ENCODE measurements at places on chromosomes 16 and 17.
A peak's percentile ranks its signal among the peaks of the same experiment; 100 is the strongest.

GRCh38 chr16:66517586-66518263 is 32.2 kb downstream of the TK2 start:
- no peak overlapping the region for H3K4me3 ChIP-seq
- peaks cover 36% of the 10 kb centered on the region for H3K36me3 ChIP-seq
- peaks cover 57% of the 10 kb centered on the region for H3K4me1 ChIP-seq
- H3K27me3 ChIP-seq = no peaks in the 10 kb centered on the region
- DNase-seq = no peak

DNA sequence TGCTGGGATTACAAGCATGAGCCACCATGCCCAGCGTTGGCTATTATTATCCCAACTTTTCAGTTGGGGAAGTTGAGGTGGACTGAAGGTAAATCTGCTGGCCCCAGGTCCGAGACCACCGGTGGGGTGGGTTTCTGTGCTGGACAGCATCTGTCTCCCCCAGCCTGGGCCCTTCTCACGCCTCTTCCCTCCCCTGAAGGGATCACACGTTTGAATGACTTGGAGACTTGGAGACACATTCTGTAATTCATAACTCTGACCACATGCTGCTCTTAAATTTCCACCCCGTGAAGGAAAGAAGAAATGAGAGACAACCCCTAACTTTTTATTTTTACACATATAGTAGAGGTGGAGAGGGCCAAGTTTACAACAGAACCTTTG is 109.8 kb downstream of the MSI2 start:
- H3K27me3 ChIP-seq = no peaks in the 10 kb centered on the region
- no peaks in the 10 kb centered on the region for H3K36me3 ChIP-seq
- no peak overlapping the region for H3K4me3 ChIP-seq
- H3K27ac ChIP-seq = no peak overlapping the region
- H3K4me1 ChIP-seq = peaks cover 13% of the 10 kb centered on the region

DNA sequence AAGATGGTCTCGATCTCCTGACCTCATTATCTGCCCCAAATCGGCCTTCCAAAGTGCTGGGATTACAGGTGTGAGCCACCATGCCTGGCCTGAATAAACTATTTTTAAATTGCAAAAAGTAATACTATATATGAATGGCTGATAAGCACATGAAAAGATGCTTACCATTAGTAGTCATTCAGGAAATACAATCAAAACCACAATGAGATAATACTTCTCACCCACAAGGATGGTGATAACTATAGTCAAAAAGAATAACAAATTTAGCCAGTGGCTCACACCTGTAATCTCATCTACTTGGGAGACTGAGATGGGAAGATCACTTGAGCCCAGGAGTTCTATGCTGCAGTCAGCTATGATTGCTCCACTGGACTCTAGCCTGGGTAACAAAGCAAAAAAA is 2.4 kb upstream of the TACO1 start:
- H3K4me3 ChIP-seq = no peak overlapping the region
- no peaks in the 10 kb centered on the region for H3K27me3 ChIP-seq
- H3K36me3 ChIP-seq = peaks cover 3% of the 10 kb centered on the region
- peaks cover 12% of the 10 kb centered on the region for H3K4me1 ChIP-seq
- no peak overlapping the region for H3K27ac ChIP-seq
- DNase-seq = no peak

DNA sequence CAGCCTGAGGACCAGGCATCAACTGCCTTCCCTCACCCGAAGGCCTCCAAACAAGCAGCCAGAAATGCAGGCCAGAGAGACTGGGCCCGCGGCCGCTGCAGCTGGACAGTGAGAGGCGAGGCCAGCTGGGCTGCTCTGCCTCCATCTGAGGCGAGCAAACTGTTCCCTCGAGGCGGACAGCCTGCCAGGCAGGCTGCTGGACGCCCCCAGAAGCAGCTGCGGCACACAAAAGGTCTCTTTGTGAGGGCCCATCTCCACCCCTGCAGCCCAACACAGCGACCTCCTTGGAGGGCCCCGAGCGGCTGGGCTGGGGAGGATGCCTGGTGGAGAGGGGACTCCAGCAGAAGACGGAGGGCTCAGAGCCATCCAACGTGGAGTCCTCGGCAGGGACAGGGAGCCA is 4.7 kb downstream of the CORO7 start:
- peaks cover 80% of the 10 kb centered on the region for H3K4me1 ChIP-seq
- DNase-seq = peak; percentile 94
- peaks cover 16% of the 10 kb centered on the region for H3K36me3 ChIP-seq
- H3K27me3 ChIP-seq = no peaks in the 10 kb centered on the region

- H3K27ac ChIP-seq = peak overlapping the region; percentile 35
- H3K36me3 ChIP-seq = peaks cover 41% of the 10 kb centered on the region
- no peaks in the 10 kb centered on the region for H3K27me3 ChIP-seq
- no peak overlapping the region for H3K4me3 ChIP-seq
- peaks cover 11% of the 10 kb centered on the region for H3K4me1 ChIP-seq
- DNase-seq = peak; percentile 16
Measured at GRCh38 chr17:47806026-47806912, 15.3 kb downstream of the OSBPL7 start.

DNA sequence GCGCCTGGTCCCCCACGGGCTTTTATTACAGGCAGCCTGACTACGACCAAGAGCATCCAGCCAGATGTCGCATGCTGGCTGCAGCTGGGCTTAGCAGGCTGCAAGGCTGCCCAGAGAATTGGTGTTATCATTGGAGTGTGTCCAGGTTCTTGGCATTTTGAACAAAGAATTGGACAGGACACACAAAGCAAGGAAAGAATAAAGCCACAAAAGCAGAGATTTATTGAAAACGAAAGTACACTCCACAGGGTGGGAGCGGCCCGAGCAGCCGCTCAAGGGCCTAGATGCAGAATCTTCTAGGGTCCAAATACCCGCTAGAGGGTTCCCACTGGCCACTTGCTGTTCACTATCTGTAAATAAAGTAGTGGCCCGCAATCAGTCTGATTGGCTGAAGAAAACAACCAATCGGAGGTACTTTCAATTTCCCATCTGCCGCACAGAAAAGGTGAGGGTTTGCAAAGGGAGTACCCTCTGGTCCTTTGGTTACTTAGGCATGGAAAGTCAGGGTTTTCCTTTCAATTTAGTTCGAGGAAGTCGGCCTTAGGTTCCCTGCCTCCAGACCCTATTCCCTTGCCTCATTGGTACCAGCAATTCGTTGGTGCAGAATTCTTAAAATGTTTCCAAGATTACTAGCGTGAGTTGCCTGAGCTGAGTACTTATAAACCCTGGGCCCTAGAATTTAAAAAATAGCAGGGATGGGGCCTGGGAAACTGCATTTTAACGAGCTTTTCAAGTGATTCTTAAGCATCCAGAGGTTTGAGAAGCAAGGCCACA is 38.5 kb upstream of the CNEP1R1 start:
- H3K27ac ChIP-seq = no peak overlapping the region
- H3K27me3 ChIP-seq = no peaks in the 10 kb centered on the region
- DNase-seq = no peak
- H3K36me3 ChIP-seq = no peaks in the 10 kb centered on the region

- no peak for DNase-seq
Measured at GRCh38 chr17:50882851-50883250, 16.7 kb upstream of the TOB1 start.

GRCh38 chr16:1182950-1183907 is 30.3 kb downstream of the CACNA1H start:
- peaks cover 55% of the 10 kb centered on the region for H3K4me1 ChIP-seq
- H3K36me3 ChIP-seq = no peaks in the 10 kb centered on the region
- H3K4me3 ChIP-seq = no peak overlapping the region
- H3K27me3 ChIP-seq = no peaks in the 10 kb centered on the region
- DNase-seq = peak; percentile 51

DNA sequence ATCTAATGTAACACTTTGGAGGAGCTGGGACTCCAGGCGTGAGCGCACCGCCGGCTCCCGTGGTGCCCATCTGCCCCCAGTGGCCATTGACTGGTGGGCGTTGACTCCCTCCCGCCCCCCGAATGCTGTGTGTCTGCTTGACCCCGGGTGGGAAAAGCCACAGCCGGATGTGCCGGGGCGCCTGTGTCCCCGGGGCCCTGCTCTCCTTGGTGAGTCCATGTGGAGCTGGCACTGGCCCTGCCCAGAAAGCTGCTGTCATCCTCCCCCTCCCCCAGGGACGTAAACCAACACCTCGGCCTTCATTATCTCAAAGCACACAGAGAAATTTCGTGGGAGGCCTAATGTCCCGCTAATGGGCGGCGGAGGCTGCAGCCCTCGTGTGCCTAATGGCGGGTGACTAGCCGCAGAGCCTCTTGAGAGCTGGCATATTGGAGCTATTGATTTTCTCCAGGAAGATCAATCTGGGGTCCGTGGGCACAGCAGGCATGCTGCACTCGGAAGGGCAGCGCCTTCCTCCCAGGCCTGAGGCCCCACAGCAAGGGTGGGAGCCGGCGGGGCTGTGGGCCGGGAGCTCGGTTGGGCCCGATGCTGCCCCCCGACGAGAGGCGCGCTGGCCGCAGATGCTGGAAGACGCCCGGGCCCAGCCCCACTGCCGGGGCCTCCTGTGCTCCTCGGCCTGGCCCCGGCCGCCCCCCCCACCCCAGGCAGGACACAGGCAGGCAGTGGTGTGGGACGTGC is 4.0 kb upstream of the PERCC1 start:
- DNase-seq = no peak
- no peaks in the 10 kb centered on the region for H3K36me3 ChIP-seq
- H3K4me1 ChIP-seq = peaks cover 30% of the 10 kb centered on the region
- H3K4me3 ChIP-seq = no peak overlapping the region
- H3K27me3 ChIP-seq = peaks cover 8% of the 10 kb centered on the region

- no peaks in the 10 kb centered on the region for H3K27me3 ChIP-seq
- peak overlapping the region; percentile 20 for H3K27ac ChIP-seq
- H3K36me3 ChIP-seq = peaks cover 31% of the 10 kb centered on the region
- DNase-seq = no peak
- H3K4me3 ChIP-seq = peak overlapping the region; percentile 79
Measured at GRCh38 chr16:89720551-89720812, 216 bp downstream of the VPS9D1 start.

DNA sequence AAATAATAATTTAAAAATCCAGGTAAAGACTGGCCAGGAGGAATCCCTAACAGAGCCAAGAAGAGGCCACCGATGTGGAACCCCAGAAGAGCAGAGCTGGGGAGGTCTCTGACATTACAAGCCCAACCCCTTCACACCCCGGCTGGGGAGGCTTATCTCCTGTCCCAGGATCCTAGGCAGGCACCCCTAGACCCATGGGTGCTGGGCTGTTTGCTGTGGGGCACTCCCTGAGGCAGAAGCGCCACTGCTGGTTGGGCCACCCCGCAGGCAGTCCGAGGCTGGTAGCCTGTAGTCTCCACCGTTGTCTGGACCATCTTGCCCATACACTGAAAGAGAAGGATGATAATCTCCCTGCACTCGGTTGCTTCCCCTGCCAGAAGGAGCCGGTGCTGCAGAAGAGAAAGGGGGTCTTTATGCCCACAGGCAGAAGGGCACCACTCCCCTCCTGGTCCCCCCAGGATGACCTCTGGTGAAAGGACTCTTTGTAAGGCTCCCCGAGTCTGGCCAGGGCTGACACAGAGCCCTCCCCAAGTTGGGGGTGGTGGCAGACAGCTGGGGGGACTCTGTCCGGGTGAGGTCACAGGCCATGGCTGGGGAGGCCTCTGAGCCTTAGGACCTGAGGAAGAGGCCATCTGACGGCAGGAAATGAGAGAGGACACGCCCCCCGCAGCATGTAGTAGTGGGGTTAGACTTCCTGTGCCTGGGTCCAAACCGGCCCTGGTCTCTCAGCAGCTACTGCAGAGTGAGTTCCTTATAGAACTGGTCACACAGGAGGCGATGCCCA is 34.2 kb downstream of the CFAP20 start:
- H3K4me3 ChIP-seq = no peak overlapping the region
- no peak overlapping the region for H3K27ac ChIP-seq
- H3K36me3 ChIP-seq = no peaks in the 10 kb centered on the region
- H3K4me1 ChIP-seq = peaks cover 35% of the 10 kb centered on the region

GRCh38 chr17:44111777-44112176 is 11.7 kb downstream of the HDAC5 start:
- peaks cover 95% of the 10 kb centered on the region for H3K4me1 ChIP-seq
- H3K27ac ChIP-seq = peak overlapping the region; percentile 93
- H3K36me3 ChIP-seq = peaks cover 34% of the 10 kb centered on the region
- peak overlapping the region; percentile 13 for H3K4me3 ChIP-seq
- H3K27me3 ChIP-seq = no peaks in the 10 kb centered on the region
- DNase-seq = no peak

DNA sequence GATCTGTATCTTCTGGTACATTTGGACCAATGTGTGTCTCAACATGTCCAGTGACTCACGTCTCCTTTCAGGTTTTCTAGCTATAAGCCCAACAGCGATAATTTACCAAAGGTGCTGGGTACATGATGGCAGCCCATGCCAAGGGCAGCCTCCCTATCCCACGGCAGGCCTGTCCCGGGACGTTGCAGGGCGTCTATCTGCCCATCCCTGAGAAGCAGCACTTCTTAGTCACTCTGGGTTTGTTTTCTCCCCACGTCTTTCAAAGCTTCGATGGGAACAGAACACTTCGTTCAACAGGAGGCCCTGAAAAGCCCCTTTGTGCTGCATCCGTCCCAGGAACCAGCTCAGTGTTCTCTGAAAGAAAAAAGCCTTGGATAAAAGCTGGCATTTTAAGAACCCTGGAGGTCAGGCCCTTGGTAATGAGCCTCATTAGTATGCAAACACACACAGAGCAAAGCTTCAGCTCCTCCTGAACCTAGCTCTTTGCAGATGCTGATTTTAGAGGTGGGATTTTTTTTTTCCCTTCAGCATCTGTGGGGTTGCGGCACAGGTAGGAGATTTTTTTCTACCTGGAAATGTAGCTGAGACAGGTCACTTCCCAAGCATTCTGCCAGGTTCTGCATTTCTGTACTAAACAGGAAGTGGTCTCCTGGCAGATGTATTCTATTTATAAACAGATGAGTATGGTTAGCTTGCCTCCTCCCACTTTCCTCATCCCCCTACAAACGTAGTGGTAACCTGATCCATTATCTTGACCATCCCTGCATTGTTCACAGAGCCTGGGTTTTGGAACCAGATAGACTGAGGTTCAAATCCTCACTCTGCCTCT is 17.5 kb upstream of the MT4 start:
- H3K36me3 ChIP-seq = no peaks in the 10 kb centered on the region
- H3K27me3 ChIP-seq = peaks cover 6% of the 10 kb centered on the region
- no peak overlapping the region for H3K27ac ChIP-seq
- DNase-seq = peak; percentile 22
- H3K4me1 ChIP-seq = peaks cover 12% of the 10 kb centered on the region

- no peaks in the 10 kb centered on the region for H3K27me3 ChIP-seq
- peaks cover 30% of the 10 kb centered on the region for H3K4me1 ChIP-seq
- no peak overlapping the region for H3K4me3 ChIP-seq
- no peaks in the 10 kb centered on the region for H3K36me3 ChIP-seq
- H3K27ac ChIP-seq = peak overlapping the region; percentile 29
- no peak for DNase-seq
Measured at GRCh38 chr17:43619705-43620104, 42.0 kb downstream of the MEOX1 start.

GRCh38 chr16:15946257-15947044 is 3.0 kb upstream of the ABCC1 start:
- H3K27ac ChIP-seq = no peak overlapping the region
- no peaks in the 10 kb centered on the region for H3K36me3 ChIP-seq
- peaks cover 16% of the 10 kb centered on the region for H3K4me1 ChIP-seq
- H3K4me3 ChIP-seq = no peak overlapping the region
- H3K27me3 ChIP-seq = peaks cover 8% of the 10 kb centered on the region

GRCh38 chr16:11396241-11397048 is 51.2 kb downstream of the RMI2 start:
- H3K4me3 ChIP-seq = no peak overlapping the region
- peak; percentile 75 for DNase-seq
- peaks cover 18% of the 10 kb centered on the region for H3K4me1 ChIP-seq
- peak overlapping the region; percentile 38 for H3K27ac ChIP-seq
- H3K36me3 ChIP-seq = no peaks in the 10 kb centered on the region

Measured in muscle of leg (tissue), 16 donors.